ENCODE measurements at places on chromosomes 2 and 18.
A peak's percentile ranks its signal among the peaks of the same experiment; 100 is the strongest.

DNA sequence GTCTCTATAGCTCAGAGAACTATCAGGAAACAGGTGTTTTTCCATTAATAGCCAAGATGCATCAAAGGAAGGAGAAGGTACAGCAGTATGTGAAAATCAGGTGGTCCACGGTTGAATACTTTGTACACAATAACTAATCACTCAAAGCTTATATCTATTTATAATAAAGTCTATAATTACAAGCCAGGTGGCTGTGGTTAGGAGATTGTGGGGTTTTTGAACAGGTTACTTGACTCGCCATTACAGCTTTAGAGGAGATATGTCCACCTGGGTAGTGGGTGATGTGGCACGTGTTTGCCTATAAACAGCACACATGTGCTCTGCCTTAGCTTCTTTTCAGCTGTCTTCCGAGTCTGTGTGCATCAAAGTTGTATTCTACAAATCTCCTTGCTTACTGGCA, 892.2 kb upstream of the ZEB2 start:
- no peak for DNase-seq

DNA sequence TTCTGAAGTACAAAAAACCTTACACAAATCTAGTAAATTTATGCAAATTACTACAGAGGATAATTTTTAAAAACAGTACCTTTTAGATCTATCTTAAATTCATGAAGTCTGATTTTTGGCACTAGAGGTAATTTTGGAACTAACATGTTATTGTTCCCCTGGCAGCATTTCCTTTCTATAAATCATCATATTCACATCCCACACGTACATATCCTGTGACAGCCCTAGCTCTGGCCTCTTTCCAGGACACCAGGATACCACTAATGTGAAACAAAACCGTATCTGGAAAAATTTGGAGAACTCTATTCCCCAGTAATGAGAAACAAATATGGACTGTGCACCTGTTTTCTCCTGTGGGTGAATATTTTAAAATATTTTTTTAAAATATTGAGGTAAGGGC, 14.0 kb upstream of the BIRC6 start:
- no peak for DNase-seq

- DNase-seq: no peak
Measured at GRCh38 chr18:44988821-44989587, 308.3 kb downstream of the SETBP1 start.

- no peak for DNase-seq
Measured at GRCh38 chr18:50696929-50697328, 122.9 kb downstream of the MRO start.

- DNase-seq: no peak
Measured at GRCh38 chr2:178345951-178346350, 105.0 kb downstream of the PRKRA start.

DNA sequence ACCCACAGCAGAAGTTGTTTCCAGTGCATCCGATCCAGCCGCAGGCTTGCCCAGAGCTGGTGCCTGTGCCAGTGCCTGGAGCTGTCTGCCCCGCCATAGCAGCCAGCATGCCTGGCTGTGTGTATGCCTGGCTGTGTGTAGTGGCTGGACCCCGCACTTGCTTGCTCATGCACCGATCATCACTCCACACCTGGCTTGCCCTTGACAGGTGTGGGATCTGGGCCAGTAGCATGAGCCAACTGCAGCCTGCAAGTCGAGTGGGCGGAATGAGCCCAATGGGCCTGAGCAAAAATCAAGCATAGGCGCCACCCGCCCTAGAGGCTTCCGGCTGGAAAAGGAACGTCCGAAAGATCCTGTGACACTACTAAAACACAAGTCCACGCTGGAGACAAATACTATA, 74.5 kb downstream of the EPB41L3 start:
- DNase-seq: no peak

DNA sequence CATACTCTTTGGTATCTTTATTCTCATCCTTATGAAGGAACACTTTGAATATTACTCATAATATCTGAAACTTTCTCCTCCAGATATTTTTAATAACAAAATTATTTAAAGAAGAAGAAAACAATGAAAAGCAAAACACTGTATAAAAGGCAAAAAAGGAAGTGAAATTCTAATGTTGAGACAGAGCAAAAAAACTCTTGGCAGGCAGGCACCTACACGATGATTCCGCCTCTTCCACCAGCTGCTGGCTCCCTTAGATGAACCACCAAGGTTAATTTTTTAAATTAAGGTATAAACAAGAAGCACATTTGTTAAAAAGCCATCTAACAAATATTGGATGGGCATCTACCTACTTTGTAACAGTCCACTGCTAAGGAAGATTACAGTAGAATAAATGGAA, 434.7 kb downstream of the EPHA4 start:
- no peak for DNase-seq

DNA sequence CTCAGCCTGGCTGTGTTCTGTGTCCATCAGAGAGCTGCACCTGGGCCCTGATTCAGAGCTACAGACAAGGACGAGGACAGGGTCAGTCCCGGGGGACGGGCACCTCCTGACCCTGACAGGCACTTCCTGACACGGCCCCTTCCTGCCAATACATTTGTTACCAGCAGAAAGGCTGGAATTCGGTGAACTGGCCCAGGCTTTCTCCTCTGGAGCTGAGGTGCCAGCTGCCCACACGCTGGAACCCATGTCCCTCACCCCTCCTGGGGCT, 12.3 kb upstream of the ZNF519 start:
- DNase-seq: no peak

DNA sequence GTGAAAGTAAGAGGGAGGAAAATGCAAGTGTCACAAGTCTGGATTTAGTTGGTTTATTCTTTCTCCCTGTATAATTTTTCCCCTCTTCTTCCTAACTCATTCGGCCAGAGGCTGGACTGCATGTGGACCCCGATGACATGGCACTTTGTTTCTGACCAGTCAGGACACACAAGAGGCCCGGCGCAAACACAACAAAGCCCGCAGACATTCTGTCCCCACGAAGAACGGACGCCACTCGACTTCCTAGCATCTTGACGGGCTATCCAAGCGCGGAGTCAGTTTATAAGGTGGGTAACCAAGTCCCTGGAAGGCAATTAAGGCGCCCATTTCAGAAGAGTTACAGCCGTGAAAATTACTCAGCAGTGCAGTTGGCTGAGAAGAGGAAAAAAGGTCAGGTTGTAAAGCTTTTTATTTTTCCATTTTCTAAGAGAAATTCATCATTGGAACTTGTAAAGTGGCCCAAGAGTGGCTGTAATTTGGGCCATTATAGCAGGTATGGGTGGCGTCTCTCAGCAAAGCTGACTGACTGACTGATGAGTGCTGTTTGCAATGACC, at the start of gene TPO:
Gene TPO, plus strand, starts transcription at position 308 of the 555 bp plus-strand sequence. CDS start 946 bp downstream, outside the sequence.
- DNase-seq: no peak

GRCh38 chr18:59011786-59012185, 127.9 kb upstream of the SEC11C start:
- no peak for DNase-seq

DNA sequence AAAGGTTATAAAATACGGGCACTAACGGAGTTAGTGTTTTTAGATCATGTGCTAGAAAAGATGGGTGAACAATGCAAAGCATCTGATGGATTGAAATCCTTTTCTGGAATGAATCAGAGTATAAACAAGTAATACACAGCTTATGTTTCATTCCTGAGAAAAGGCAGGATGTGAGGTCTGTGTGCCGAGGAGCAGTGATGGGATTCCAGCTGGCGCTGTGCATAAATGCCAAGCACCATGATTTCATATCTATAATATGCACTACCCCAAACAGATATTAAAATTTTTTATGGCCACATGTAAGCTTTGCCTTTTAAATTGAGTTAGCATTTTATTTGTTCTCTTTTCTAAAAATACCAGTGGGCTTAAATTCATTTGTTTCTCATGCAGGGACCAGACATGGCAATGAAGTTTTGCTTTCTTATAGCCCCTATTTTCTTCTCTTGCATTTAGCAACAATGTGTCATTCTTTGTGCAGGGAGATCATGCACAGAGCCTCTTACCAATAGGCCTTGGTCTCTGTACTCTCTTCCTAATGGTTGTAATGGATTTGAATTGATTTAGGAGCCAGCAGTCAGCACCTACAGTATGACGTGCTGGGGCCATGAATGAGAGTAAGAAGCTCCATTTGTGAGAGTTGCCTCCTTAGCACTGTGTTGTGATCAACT, 323.9 kb downstream of the SLC8A1 start:
- no peak for DNase-seq

- DNase-seq: peak; percentile 16
Measured at GRCh38 chr2:166180951-166181812, 53.4 kb upstream of the SCN1A start.

GRCh38 chr2:185978634-185979407, 240.2 kb downstream of the FSIP2 start:
- DNase-seq: no peak

GRCh38 chr18:8247700-8248099, 361.5 kb upstream of the RAB12 start:
- DNase-seq: no peak

DNA sequence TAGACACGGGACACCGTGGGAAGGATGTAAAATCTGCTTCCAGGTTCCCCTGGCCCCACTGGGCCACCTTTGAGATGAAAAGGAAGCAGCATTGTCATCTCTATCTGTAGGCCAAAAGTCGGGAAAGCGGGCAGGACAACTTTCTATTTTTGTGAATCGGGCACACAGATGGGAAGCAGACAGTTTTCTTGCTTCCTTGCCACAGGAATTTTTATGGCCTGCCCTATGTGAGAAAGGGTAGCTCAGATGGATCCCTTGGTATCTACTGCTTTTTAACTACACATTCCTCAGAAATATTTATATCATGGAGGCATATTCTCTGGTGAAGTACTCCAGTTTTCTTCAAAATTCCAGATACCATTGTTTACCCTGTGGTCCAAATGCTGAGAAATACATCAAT, 735.5 kb downstream of the CBLN2 start:
- DNase-seq: no peak

DNA sequence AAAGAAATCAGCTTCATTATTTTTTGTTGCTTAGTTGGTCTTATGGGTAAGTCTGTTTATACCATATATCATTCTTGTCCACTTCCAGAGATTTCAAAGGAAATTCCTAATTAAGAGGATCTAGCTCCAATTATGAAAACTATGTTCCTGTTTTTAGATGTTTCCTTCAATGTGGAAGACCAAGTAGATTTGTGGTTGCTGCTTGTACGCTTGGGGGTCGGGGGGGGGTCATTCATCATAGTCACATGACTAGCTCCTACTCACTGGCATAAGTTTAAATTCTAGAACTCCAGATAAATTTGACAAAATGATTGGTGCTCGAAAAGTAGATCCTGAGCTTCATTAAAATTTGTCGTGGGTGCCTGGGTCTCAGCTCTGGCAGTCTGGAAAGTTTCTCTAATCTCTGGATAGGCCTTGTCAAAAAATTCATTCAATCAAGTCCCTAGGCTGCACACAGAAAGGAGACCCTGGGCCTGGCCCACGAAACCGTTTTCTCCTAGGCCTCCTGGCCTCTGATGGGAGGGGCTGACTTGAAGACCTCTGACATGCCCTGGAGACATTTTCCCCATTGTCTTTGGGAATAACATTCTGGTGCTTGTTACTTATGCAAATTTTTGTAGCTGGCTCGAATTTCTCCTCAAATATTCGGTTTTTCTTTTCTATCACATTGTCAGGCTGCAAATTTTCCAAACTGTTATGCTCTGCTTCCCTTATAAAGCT, 62.5 kb downstream of the MEP1B start:
- no peak for DNase-seq

DNA sequence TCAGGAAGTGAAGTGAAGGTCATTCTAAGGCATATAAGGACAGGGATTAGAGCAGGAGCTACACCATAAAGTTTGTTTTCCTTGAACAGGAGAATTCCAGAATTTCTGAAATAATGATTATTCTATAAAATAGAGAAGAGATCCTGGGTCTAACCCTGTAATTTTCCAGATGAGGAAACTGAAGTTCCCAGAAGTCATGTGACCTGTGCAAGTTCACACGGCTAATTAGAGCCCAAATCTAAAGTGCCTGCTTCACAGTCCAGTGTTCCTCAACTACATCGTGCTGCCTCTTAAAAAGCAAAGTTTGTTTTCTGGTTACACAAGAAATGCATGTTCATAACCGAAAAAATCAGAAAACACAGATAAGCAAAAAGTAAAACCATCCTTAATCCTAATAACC, 34.9 kb downstream of the PLB1 start:
- no peak for DNase-seq

GRCh38 chr18:44848644-44849335, 168.1 kb downstream of the SETBP1 start:
- DNase-seq: no peak

GRCh38 chr18:10923551-10924070, 225.8 kb downstream of the PIEZO2 start:
- DNase-seq: no peak

GRCh38 chr2:214542866-214543265, 132.0 kb downstream of the VWC2L start:
- no peak for DNase-seq

DNA sequence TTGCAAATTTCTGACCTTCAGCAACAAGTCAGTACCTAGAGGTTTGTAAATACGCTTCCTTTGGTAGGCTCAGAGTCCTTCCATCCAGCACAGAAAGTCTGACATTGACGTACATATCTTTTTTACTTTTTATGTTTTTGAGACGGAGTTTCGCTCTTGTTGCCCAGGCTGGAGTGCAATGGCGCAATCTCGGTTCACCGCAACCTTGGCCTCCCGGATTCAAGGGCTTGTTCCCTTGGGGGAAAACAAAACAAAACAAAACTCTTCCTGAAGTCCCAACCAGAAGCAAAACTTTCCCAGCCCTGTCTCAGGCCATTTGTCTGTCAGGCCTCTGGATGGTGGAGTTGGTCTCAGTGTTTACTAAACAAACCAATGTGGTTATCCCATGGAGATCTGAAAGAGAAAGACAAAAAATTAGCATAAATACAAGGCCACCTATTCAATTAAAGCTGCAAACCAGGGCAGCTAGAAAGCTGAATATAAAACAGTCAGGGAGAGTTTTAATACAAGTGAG, 29.6 kb upstream of the ATL2 start:
- no peak for DNase-seq

DNA sequence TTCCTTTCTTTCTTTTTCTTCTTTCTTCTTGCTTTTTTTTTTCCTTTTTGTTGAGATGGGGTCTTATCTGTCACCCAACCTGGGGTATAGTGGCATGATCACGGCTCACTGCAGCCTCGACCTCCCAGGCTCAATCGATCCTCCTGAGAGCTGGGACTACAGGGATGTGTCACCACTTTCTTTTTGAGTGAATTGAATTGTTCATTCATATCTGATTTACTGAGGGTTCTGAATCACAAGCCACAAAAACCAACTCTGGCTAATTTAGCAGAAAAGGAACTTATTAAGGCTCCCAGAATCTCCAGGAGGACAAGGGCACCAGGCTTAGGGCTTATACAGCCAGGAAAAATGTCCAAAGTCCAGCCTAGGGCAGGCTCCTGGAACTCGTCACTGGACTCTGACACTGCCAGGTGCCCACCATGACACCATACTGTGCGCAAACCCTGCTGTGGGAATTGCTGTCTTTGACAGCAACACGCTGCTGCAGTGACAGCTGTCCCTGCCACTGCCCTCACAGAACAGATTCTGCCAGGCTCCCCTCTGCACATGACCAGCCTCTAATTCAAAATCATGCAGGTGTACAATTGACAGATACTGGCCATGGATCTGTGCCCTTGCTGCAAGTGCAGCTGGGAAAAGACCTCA, 42.9 kb upstream of the EML6 start:
- DNase-seq: no peak

- no peak for DNase-seq
Measured at GRCh38 chr2:42523341-42523740, 29.6 kb upstream of the KCNG3 start.

GRCh38 chr18:543447-544078, 36.6 kb upstream of the CETN1 start:
- DNase-seq: no peak
